ENCODE measurements at places on chromosomes 3 and 15.

- DNase-seq, result no peak
Observed at GRCh38 chr15:48371961-48372360, 40.7 kb downstream of the DUT start.

- DNase-seq, result no peak
Observed at GRCh38 chr3:123493912-123494311, 45.0 kb upstream of the ADCY5 start.

DNA sequence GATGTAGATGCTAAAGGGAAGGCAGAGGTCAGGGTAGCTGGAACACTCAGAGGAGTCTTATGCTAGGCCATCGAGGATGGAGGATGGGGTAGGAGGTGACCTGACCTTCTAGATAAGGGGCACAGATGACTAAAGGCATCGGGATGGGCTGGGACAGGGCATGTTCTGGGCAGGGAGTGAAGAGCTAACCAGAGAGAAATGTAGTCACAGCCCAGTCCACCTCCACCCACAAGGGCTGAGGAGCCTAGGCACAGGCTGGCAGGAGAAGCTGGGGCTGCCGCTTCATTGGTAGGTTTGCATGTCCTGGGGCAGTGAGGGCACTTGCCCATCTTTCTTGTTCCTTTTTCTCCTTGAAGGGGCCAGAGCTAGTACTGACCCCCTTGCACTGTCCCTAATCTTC is 12.6 kb downstream of the CLK3 start:
- DNase-seq, result no peak

- DNase-seq, result no peak
Observed at GRCh38 chr3:84265768-84266167, 693.0 kb upstream of the CADM2 start.

Data from kidney tubule cell (primary cell).